Fibroblast of the aortic adventitia (primary cell): ENCODE measurements at places on chromosomes 16 and 17. TPM values are rescaled to one million over a fixed set of nuclear protein-coding genes. Genes with fewer than 3 reads are reported as not detected.

The SLC47A1 gene
- 0.27 and 0.65 TPM in 2 replicates for total RNA-seq

The HOXB1 gene
- not detected in 2 replicates for total RNA-seq

GRCh38 chr16:30445149-30445407 lies 596 bp downstream of the SEPHS2 start:
- DNase-seq, result no peak

DNA sequence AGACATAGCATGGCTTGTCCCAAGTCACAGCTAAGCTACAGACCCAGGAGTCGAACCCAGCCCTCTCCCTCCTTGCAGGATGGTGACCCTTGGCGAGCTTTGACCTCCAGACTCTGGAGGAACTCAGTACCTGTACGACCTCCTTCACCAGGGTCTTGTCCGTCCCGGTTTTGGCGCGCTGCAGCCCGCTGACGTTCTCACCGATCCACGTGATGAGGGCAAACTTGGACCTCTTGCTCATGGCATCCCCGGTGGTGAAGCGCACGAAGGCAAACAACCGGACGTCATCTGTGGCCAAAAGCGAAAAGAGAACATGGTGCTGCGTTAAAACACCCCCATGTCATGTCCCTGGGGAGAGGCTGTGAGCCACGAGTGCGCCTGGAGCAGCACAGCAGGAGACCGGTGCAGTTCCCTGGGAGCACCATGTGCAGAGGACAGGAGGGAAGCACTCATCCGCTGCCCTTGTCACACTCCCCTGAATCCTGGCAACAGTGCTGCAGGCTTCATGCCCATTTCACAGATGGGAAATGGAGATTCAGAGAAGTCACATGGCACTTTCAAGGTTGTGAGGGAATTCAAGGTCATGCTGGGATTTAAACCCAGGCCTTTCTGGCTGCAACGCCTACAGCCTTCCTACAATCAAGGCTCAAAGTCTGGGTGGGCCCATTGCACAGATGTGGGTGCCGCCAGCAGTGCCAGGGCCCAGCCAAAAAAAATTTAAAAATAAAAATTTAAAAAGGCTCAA lies 27.7 kb downstream of the COTL1 start:
- DNase-seq, result no peak

DNA sequence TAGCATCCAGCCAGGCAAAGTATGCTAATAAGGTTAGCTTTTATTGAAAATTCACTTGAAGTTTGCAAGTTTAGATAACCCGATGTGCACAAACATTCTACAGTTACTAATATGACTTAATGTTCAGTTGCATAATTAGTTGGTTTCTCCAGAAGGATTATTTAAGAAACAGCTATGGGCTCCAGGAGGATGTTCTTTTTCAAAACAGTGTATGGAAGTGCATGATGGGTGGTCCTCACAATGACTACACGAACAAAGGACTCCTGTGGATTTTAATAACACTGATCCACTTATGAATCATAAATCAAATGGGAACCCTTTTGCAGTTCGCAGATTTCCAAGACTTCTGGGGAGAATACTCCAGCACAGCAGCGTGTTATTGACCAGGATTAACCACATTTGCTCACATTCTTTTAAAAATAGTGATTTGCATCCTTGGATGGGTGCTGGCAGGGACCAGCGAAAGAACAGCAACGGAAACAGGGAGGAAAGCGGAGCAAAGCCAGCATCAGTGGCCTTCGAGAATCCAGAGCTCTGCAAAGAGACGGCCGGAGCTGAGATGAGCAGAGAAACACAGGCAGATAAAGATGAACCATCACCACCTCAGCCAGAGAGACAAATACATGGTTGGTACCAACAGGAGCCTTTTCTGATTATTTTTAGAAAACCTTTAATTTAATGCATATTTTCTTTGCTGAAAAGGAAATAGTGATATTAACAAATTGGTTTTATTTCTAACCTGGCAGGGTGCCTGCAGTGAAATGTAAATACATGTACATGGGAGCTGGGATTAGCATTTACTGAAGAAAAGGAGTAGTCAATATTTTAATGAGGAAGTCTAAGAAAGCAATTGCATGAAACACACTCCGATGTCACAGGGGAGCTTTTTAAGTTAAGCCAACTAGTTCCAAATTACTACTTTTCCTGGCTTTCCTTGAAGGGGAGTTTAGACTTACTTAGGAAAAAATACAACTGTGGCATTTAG lies 623.2 kb upstream of the ZFHX3 start:
- no peak for DNase-seq

The CDRT15 gene
- not detected in 2 replicates for total RNA-seq

- DNase-seq, result no peak
Measured at GRCh38 chr16:52203096-52203495, 343.8 kb downstream of the TOX3 start.

GRCh38 chr17:8893059-8893458 lies 25.6 kb upstream of the PIK3R6 start:
- DNase-seq, result no peak

- DNase-seq, result peak; percentile 87
Measured at GRCh38 chr17:57902800-57903759, 52.1 kb downstream of the CUEDC1 start.

The KRT36 gene
- total RNA-seq, result not detected in 2 replicates

The CDH8 gene
- total RNA-seq, result 1.6 TPM in 1 of 2 replicates, not detected in the other

GRCh38 chr16:50234771-50235556 lies 31.4 kb upstream of the ADCY7 start:
- DNase-seq, result peak; percentile 52

The CPPED1 gene
- total RNA-seq, result 3.6 and 11.1 TPM in 2 replicates

- DNase-seq, result no peak
Measured at GRCh38 chr16:27110524-27110896, 43.8 kb downstream of the C16orf82 start.

DNA sequence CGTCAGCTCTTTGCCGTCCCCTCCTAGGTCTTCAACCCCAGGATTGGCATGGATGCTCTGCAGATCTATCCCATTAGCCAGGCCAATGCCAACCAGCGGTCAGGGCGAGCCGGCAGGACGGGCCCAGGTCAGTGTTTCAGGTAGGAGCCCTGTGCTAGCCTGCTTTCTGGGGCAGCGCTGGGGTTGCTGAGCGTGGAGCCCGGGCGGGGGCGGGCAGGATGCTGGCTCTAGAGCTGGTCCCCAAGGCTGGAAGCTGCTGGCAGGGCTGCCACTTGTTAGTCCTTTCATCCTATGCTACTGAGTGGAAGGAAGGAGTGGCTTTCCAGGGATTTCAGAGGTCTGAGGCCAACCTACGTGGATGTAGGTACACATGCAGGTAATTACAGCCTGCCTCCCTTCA lies 12.3 kb downstream of the DHX38 start:
- DNase-seq, result no peak

The UBN1 gene
- 37.7 and 47.8 TPM in 2 replicates for total RNA-seq

DNA sequence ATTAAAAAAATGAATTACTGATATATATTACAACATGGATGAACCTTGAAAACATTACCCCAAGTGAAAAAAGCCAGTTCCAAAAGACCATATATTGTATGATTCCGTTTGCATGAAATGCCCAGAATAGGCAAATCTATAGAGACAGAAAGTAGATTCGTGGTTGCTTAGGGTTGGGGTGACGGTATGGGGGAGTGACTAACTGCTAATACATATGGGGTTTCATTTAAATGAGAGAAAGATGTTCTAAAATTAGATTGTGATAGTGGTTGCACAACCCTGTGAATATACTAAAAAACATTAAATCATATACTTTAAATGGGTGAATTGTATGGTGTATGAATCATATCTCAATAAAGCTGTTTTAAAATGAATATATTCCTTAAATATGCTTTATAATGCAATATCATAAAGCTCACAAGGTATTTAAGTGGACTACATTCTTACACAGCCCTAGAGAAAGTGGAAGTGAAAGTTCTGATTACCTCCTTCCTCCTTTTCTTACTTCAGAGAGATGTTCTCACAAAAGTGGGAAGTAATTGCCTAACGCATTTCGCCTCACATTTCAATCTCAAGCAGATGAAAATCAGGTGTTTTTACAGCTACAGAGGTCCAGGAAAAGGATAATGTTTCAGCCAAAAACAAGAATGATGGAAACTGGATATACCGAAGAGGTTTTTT lies 142.7 kb upstream of the GNAO1 start:
- DNase-seq, result no peak

- peak; percentile 82 for DNase-seq
Measured at GRCh38 chr17:7280519-7281073, 922 bp upstream of the SLC2A4 start.

The HIGD1B gene
- not detected in 2 replicates for total RNA-seq

DNA sequence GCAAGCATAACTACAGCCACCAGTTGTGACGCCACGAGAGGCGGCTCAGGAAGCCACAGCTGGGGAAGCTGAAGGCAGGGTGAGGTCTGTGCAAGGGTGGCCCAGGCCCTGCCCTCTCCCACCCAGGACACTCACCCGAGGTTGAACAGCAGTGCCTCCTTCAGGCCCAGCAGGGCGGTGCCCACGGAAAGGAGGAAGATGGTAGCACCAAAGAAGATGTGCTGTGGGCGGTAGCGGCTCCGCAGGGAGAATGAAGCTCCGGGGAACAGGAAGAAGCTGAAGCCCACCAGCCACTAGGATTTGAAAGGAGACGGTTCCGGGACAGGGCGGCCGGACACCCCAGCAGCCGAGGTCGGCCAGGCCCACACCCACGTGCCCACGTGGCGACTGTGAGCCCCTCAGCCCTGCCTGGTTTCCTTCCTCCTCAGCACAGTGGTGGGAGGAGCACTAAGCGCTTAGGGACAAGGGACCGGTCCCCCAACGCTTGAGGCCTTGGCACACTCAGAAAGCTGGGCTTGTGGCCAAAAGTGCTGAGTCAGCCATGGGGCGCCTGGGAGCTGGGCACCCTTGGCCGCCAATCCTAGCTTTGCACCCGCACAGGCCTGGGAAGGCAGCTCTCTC lies 11.0 kb downstream of the CYB561 start:
- DNase-seq, result peak; percentile 24

GRCh38 chr17:76932402-76933333 lies 64.5 kb downstream of the MGAT5B start:
- DNase-seq, result no peak
